Thoracic aorta endothelial cell (primary cell): ENCODE measurements at places on chromosomes 4 and X. TPM values are rescaled to one million over a fixed set of nuclear protein-coding genes. Genes with fewer than 3 reads are reported as not detected.

Gene PHOX2B
- not detected in 2 replicates for total RNA-seq

Gene FAM133A
- not detected in 2 replicates for total RNA-seq

Gene CXCL11
- 0.66 and 1.1 TPM in 2 replicates for total RNA-seq

Gene JADE1
- total RNA-seq = 31.3 and 32.5 TPM in 2 replicates

Gene SLIT2
- total RNA-seq = 34.7 and 54.1 TPM in 2 replicates

Gene CNGA1
- total RNA-seq = 0.14 TPM in 1 of 2 replicates, not detected in the other

Gene GPC4
- total RNA-seq = 0.07 TPM in 1 of 2 replicates, not detected in the other

Gene EXOC1
- total RNA-seq = 65.0 and 68.1 TPM in 2 replicates

Gene TBL1X
- total RNA-seq = 22.9 and 28.1 TPM in 2 replicates

Gene ADRA2C
- not detected in 2 replicates for total RNA-seq

Gene NFKB1
- total RNA-seq = 42.3 and 57.8 TPM in 2 replicates

Gene TENM3
- 22.9 and 25.7 TPM in 2 replicates for total RNA-seq

Gene USP26
- not detected in 2 replicates for total RNA-seq

Gene STATH
- not detected in 2 replicates for total RNA-seq

Gene PRRG1
- total RNA-seq = 47.2 and 55.2 TPM in 2 replicates

Gene VGLL1
- not detected in 2 replicates for total RNA-seq

Gene MAGEA1
- not detected in 2 replicates for total RNA-seq

Gene C4orf54
- total RNA-seq = not detected in 2 replicates

Gene SLC4A4
- 0.13 and 0.29 TPM in 2 replicates for total RNA-seq

Gene FAM199X
- total RNA-seq = 44.7 and 44.8 TPM in 2 replicates

Gene BTK
- 0.14 and 0.27 TPM in 2 replicates for total RNA-seq

Gene TRIM75
- total RNA-seq = not detected in 2 replicates

Gene GABRQ
- total RNA-seq = not detected in 2 replicates

Gene ASB11
- 0.14 TPM in 1 of 2 replicates, not detected in the other for total RNA-seq

Gene SPRY1
- 24.9 and 25.7 TPM in 2 replicates for total RNA-seq

Gene NDUFB11
- total RNA-seq = 49.0 and 49.5 TPM in 2 replicates

Gene SSX1
- not detected in 2 replicates for total RNA-seq

Gene TASL
- not detected in 2 replicates for total RNA-seq

Gene MED12
- 32.0 and 33.2 TPM in 2 replicates for total RNA-seq

Gene BANK1
- total RNA-seq = not detected in 2 replicates

Gene FOXP3
- not detected in 2 replicates for total RNA-seq

Gene MANBA
- 11.4 and 12.0 TPM in 2 replicates for total RNA-seq

Gene PRRG3
- not detected in 2 replicates for total RNA-seq

Gene GAGE1
- not detected in 2 replicates for total RNA-seq

Gene MAP7D3
- 21.4 and 22.3 TPM in 2 replicates for total RNA-seq

Gene HERC6
- total RNA-seq = 4.7 and 6.7 TPM in 2 replicates

Gene AFF2
- 0.22 TPM in 1 of 2 replicates, not detected in the other for total RNA-seq

Gene KLB
- total RNA-seq = under 0.01 TPM in 1 of 2 replicates, not detected in the other
